ENCODE measurements at places on chromosomes 7 and 10.

DNA sequence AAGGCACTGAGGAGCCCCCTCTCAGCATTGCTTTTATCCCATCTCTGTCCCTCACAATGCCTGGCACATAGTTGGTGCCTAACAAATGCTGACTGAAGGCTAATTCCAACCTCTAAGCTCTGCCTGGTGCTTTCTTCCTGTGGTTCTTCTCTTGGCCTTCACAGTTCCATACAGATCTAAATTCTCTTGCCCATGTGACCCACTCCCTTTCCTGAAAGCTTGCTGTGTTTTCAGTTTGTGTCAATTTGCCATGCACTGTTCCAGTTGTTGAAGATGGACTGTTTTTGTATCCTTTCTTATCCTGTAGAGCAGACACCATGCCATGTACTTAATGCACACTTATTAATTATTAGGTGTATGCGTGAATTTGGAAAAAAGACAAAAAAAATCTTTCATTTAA, 9.2 kb downstream of the TBXAS1 start:
- no peak for DNase-seq

DNA sequence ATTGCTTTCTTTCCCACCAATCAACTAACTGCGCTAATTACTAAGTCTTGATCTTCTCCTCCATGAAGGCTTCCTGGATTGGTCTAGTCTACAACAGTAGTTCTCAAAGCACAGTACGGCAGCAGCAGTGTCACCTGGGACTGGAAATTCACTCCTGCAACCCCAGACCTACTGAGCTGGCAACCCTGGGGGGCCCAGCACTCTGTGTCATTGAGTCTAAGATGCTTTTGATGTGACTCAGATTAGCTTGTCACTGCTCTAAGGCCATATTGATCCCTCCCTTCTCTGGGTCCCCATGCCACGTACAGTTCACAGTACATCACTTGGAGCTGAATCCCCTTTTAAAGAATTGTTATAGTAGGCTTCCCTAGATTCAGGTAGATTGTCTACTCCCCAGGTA, 65.7 kb upstream of the KMT2C start:
- DNase-seq, result no peak

GRCh38 chr7:93601363-93601762, 26.8 kb upstream of the CALCR start:
- DNase-seq, result no peak

DNA sequence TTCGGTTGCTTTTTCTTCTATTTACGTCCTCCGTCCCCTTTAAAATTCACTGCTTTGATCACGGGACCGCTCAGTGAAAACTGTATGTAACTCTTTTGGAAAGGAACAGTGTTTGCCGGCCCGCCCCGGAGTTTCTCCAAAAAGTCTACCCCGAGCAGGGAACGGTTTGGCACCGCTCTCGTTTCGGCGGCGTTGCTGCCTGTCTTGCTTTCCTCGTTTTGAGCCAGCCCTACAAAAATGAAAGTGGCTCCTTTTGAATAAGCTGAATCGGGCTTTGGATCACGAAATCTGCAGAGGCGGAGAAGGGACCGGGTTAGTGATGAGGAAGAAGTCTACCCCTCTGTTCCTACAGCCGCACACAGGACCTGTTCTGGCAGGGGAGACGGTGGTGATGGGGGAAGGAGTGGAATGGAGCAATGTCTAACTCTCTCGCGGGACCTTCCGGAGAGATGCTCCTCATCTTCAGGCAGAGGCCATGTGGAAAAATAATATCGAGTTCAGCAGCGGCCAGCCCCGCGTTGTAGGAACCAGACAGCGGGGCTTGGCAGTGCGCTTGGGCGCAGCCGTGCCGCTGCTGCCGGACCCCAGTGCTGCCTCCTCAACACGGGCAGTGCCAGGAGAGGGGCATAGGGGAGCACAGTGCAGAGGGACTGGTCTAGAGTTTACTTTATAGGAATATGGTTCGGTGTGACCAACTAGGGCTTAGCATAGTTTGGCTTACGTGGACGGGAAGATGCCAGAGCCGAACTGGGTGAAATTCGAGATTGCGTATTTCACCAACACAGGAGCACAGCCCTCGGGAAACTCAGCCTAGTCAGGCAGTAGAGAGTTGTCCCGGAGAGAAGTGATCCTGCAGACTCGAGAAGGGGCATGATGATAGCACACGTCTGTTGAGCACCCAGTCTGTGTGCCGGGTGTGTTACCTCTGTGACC, 1.4 kb downstream of the HTRA1 start:
- no peak for DNase-seq

DNA sequence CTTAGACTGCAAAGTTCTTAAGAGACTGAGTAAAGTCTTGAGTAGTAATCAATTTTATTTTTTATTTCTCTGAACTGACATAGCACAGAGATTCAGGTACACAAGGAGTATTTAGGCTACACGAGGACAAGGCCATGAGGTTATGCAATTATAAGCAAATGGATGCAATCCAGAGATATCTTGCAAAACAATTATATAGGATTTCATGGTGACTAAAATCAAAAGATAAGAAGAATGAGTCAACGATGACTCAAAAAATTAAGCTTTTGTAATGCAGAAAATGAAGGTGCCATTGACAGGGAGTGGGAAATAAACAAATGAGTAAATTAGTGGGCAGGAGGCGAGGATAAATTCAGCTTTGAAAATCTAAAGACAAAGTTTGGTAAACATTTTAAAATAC, 66.7 kb upstream of the MYO3A start:
- DNase-seq, result no peak

- DNase-seq, result no peak
Measured at GRCh38 chr7:122881324-122881723, 4.9 kb downstream of the CADPS2 start.

GRCh38 chr7:25260862-25261494, 32.7 kb upstream of the NPVF start:
- DNase-seq, result no peak
